ENCODE measurements at places on chromosomes 2 and 18. TPM values are rescaled to one million over a fixed set of nuclear protein-coding genes. Genes with fewer than 3 reads are reported as not detected.

SP140L gene
- total RNA-seq, result 30.3 TPM

SIX2 gene
- 0.46 TPM for total RNA-seq

GALR1 gene
- total RNA-seq, result not detected

CAPN14 gene
- total RNA-seq, result 0.21 TPM

SERPINB4 gene
- total RNA-seq, result 0.34 TPM

UGT1A3 gene
- total RNA-seq, result not detected

HAUS1 gene
- total RNA-seq, result 23.5 TPM

SOWAHC gene
- total RNA-seq, result 12.8 TPM

EIF2AK3 gene
- total RNA-seq, result 23.3 TPM

TMEM37 gene
- 14.3 TPM for total RNA-seq

SH3YL1 gene
- 42.7 TPM for total RNA-seq

- no peaks in the 10 kb centered on the region for H3K27me3 ChIP-seq
- no peaks in the 10 kb centered on the region for H3K4me1 ChIP-seq
- no peaks in the 10 kb centered on the region for H3K36me3 ChIP-seq
- DNase-seq, result no peak
These were observed 119.0 kb upstream of the FN1 start for GRCh38 chr2:215554689-215555498.

DNA sequence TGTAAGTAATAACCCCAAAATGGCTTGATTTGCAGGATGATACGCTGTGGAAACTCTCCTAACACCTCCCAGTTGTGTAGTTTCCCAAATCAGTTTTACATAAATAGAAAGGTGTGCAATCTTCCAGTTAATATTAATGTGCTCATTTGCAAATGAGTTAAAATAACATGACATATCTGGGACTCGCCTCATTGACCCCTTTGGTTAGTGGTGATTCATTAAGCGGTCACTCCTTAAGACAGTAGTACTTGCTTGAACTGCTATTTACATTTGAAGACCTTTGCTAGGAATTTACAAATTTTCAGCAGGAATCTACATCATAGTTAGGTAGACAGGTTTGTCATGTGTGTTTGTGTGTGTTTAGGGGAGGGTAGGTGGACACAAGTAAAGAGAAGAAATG lies 1367.7 kb upstream of the CELF4 start:
- no peaks in the 10 kb centered on the region for H3K4me1 ChIP-seq
- no peak overlapping the region for H3K4me3 ChIP-seq
- no peak overlapping the region for H3K27ac ChIP-seq
- H3K36me3 ChIP-seq, result no peaks in the 10 kb centered on the region

- no peak overlapping the region for H3K27ac ChIP-seq
- DNase-seq, result no peak
These were observed 598.4 kb downstream of the FBXO15 start for GRCh38 chr18:73549236-73549635.

DNA sequence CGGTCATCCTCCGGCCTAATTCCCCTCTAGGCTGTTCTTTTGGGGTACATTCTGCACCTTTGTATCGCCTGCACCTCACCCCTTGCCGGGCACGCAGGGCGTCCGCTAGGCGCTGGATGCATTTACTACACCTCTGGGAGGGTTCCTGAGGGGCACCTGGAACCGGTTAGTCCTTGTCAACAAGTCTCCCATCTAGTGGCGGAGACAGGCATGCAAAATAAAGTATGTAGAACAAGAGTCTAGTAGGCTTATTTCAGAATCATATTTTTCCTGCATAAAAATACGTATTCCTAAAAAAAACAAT lies 705 bp upstream of the TEX261 start:
- peaks cover 10% of the 10 kb centered on the region for H3K36me3 ChIP-seq
- peak overlapping the region; percentile 68 for H3K27ac ChIP-seq
- DNase-seq, result peak; percentile 34
- H3K27me3 ChIP-seq, result no peaks in the 10 kb centered on the region

GRCh38 chr2:43074592-43075053 lies 151.8 kb downstream of the ZFP36L2 start:
- H3K4me3 ChIP-seq, result no peak overlapping the region
- no peaks in the 10 kb centered on the region for H3K27me3 ChIP-seq
- peak overlapping the region; percentile 47 for H3K27ac ChIP-seq
- DNase-seq, result no peak

GRCh38 chr2:107712857-107713256 lies 113.8 kb upstream of the RGPD4 start:
- no peak overlapping the region for H3K4me3 ChIP-seq
- peaks cover 3% of the 10 kb centered on the region for H3K4me1 ChIP-seq
- no peaks in the 10 kb centered on the region for H3K27me3 ChIP-seq
- no peak overlapping the region for H3K27ac ChIP-seq
- no peaks in the 10 kb centered on the region for H3K36me3 ChIP-seq

GRCh38 chr18:56647071-56647470 lies 4.1 kb upstream of the WDR7 start:
- DNase-seq, result no peak
- H3K27me3 ChIP-seq, result no peaks in the 10 kb centered on the region
- H3K27ac ChIP-seq, result no peak overlapping the region
- H3K4me1 ChIP-seq, result peaks cover 3% of the 10 kb centered on the region

DNA sequence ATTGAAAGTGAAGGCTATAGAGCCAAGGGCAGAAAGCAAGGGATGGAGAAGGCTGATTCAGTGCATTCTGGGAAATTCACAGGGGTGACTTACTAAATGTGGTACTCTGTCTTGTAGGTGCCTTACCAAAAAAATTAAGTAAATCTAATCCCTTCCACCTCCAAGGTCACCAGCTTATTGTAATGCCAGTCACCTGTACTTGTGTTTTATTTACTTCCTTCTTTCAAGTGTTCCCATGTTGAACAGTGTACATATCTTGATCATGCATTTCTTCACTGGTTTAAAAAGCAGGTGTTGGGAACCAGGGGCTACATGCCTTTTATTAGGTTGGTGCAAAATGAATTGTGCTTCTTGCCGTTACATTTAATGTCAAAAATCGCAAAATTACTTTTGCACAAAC lies 137.0 kb upstream of the ARHGAP28 start:
- no peaks in the 10 kb centered on the region for H3K4me1 ChIP-seq
- no peak overlapping the region for H3K27ac ChIP-seq
- no peak overlapping the region for H3K4me3 ChIP-seq
- DNase-seq, result no peak
- H3K36me3 ChIP-seq, result no peaks in the 10 kb centered on the region

DNA sequence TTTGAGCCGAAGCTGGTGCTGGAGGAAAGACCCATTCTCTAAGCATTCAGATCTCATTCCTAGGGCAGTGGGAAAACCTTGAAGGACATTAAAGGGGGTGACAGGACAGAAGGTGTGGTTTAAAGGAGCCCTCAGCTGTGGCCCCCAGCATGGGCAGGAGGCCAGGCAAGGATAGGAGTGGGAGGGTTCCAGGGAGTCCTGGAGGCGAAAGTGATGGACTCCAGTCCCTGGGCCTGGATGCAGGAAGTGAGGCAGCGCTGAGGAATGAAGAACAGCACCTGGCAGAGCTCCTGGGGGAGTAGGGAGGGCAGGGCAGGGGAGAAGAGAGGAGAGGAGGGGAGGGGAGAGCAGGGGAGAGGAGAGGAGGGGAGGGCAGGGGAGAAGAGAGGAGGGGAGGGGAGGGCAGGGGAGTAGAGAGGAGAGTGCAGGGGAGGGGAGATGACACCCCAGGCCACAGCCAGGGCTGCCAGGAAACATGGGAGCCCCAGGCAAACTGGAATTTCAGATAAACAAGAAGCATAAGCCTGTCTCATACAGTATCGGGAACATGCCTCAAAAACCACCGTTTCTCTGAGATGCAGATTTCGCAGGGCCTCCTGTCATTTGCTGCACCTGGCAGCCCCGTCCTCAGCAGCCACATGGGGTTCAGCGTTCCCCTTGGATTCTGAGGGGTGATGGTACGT lies 5.7 kb downstream of the RAMP1 start:
- H3K4me1 ChIP-seq, result peaks cover 7% of the 10 kb centered on the region
- H3K4me3 ChIP-seq, result no peak overlapping the region
- no peaks in the 10 kb centered on the region for H3K36me3 ChIP-seq
- H3K27ac ChIP-seq, result no peak overlapping the region
- no peak for DNase-seq
- no peaks in the 10 kb centered on the region for H3K27me3 ChIP-seq

- no peaks in the 10 kb centered on the region for H3K4me1 ChIP-seq
- H3K27me3 ChIP-seq, result no peaks in the 10 kb centered on the region
- DNase-seq, result no peak
These were observed 237.5 kb downstream of the STK39 start for GRCh38 chr2:168009900-168010299.

GRCh38 chr2:212477571-212477970 lies 61.0 kb downstream of the ERBB4 start:
- no peaks in the 10 kb centered on the region for H3K27me3 ChIP-seq
- H3K4me3 ChIP-seq, result no peak overlapping the region
- no peak for DNase-seq
- H3K4me1 ChIP-seq, result no peaks in the 10 kb centered on the region
- H3K27ac ChIP-seq, result no peak overlapping the region

- no peak overlapping the region for H3K27ac ChIP-seq
- H3K27me3 ChIP-seq, result no peaks in the 10 kb centered on the region
- H3K36me3 ChIP-seq, result no peaks in the 10 kb centered on the region
- H3K4me1 ChIP-seq, result peaks cover 20% of the 10 kb centered on the region
These were observed 3.0 kb upstream of the CD8A start for GRCh38 chr2:86793752-86794151.

- no peaks in the 10 kb centered on the region for H3K4me1 ChIP-seq
- H3K27me3 ChIP-seq, result peaks cover 1% of the 10 kb centered on the region
- H3K4me3 ChIP-seq, result no peak overlapping the region
- H3K27ac ChIP-seq, result no peak overlapping the region
- no peak for DNase-seq
These were observed 5.9 kb upstream of the FHL2 start for GRCh38 chr2:105404736-105405135.

- H3K4me3 ChIP-seq, result no peak overlapping the region
- no peak overlapping the region for H3K27ac ChIP-seq
- DNase-seq, result no peak
- H3K4me1 ChIP-seq, result no peaks in the 10 kb centered on the region
- H3K36me3 ChIP-seq, result no peaks in the 10 kb centered on the region
These were observed 387.8 kb downstream of the ZNF521 start for GRCh38 chr18:24964216-24964615.

DNA sequence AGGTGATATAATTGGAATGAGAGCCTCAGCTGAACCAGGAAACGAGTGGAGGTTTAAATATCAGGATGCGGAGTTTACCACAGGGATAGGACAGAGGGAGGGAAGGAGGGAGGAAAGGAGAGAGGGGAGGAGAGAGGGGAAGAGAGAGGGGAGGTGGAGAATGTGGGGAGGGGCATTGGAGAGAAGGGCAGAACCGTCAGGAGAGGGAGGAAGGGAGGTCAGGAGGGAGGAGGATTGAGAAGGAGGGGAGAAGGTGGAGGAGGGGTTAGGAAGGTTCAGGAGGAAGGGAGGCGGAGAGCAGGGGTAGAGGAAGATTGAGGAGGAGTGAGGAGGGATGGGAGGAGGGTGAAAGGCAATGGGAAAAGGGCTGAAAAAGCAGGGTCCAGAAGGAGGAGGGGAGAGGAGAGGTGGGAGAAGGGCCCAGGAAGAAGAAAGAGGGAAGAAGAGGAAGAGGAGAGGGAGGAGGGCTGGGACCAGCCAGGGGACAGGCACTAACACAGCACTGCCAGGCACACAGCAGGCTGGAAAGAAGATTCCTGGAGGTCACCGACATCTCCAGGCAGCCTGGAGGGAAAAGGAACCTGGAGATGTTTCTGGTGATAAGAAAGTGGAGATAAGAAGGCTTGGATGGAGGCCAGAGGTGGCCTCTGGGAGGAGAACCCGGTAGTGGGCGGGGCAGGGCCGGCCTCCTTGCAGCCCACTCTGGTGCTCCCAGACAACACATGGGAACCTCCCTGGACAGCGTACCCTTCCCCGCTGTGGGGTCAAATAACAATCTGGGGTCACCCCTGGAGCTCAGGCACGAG lies 176.7 kb upstream of the SMAD2 start:
- H3K36me3 ChIP-seq, result no peaks in the 10 kb centered on the region
- no peak overlapping the region for H3K27ac ChIP-seq
- H3K4me1 ChIP-seq, result peaks cover 11% of the 10 kb centered on the region
- no peak overlapping the region for H3K4me3 ChIP-seq

DNA sequence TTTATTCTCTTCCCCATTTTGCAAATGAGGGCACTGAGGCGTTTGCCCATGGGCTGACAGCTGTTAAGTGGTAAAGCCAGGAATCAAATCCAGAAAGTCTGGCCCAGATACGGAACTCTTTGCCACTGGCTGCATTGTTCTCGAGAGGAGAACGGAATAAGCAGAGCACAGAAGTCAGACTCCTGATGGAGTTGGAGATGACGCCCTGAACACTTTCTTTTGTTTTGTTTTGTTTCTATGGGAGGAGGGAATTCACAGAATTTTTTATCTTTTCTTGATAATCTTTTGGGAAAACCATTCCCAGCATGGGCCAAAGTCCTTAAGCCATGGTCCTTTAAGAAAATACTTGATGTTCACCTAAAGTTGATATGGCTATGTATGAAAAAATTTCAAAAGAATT lies 322.2 kb downstream of the RDH14 start:
- no peak for DNase-seq
- H3K4me3 ChIP-seq, result no peak overlapping the region
- H3K36me3 ChIP-seq, result no peaks in the 10 kb centered on the region
- H3K27ac ChIP-seq, result no peak overlapping the region

DNA sequence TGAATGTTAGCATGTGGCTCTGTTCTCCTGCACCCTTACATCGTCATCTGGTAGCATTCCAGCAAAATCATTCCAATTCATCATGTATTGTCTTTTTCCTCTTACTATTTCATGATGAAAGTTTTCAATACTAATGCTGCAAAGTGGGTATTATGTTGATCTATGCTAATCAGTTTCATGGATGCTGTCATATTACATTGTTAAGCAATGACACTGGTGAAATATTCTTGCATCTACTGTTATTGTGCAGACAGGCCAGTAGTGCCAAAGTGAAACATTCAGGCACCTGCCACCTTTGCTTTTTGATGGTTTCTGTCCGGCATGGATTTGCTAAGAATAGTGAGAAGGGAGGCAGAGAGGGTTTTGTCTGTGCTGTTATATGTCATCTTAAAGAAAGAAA lies 76.1 kb upstream of the SMIM21 start:
- no peaks in the 10 kb centered on the region for H3K27me3 ChIP-seq
- H3K4me1 ChIP-seq, result no peaks in the 10 kb centered on the region
- no peak overlapping the region for H3K4me3 ChIP-seq
- no peak overlapping the region for H3K27ac ChIP-seq
- H3K36me3 ChIP-seq, result no peaks in the 10 kb centered on the region
- no peak for DNase-seq

GRCh38 chr2:171134624-171135230 lies 26.0 kb downstream of the TLK1 start:
- H3K27ac ChIP-seq, result no peak overlapping the region
- no peaks in the 10 kb centered on the region for H3K36me3 ChIP-seq
- H3K27me3 ChIP-seq, result no peaks in the 10 kb centered on the region
- no peak overlapping the region for H3K4me3 ChIP-seq
- no peaks in the 10 kb centered on the region for H3K4me1 ChIP-seq

DNA sequence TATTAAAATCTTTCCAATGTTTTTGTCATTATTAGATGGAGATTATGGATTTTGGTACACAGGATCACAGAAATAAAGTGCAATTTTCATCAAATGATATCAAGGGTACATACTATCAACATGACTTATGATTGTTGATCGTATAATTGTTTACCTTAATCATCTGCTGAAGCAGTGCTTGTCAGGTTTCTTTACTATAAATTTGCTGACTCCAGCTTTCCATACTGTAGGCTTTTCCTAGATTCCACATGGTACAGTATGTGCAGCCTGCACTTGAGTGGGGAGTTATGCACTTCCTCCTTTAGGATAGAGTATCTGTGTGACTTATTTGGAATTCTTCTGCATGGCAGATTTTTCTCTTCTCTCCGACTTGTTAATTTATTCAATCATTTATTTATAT lies 187.6 kb upstream of the DPP10 start:
- H3K36me3 ChIP-seq, result no peaks in the 10 kb centered on the region
- H3K4me1 ChIP-seq, result no peaks in the 10 kb centered on the region
- no peak overlapping the region for H3K4me3 ChIP-seq
- no peak for DNase-seq

GRCh38 chr18:35067454-35067853 lies 26.2 kb downstream of the MAPRE2 start:
- H3K27ac ChIP-seq, result no peak overlapping the region
- no peak overlapping the region for H3K4me3 ChIP-seq
- H3K27me3 ChIP-seq, result no peaks in the 10 kb centered on the region
